Hematopoietic multipotent progenitor cell treated with erythropoietin and hydrocortisone succinate and interleukin-3 and kit ligand, for 17 days (in vitro differentiated cells): ENCODE measurements at places on chromosomes 16 and 17.

GRCh38 chr16:64417711-64418227, 704.1 kb downstream of the CDH11 start:
- no peak for DNase-seq

- no peak for DNase-seq
Observed at GRCh38 chr17:71284032-71284755, 836.6 kb upstream of the SOX9 start.

DNA sequence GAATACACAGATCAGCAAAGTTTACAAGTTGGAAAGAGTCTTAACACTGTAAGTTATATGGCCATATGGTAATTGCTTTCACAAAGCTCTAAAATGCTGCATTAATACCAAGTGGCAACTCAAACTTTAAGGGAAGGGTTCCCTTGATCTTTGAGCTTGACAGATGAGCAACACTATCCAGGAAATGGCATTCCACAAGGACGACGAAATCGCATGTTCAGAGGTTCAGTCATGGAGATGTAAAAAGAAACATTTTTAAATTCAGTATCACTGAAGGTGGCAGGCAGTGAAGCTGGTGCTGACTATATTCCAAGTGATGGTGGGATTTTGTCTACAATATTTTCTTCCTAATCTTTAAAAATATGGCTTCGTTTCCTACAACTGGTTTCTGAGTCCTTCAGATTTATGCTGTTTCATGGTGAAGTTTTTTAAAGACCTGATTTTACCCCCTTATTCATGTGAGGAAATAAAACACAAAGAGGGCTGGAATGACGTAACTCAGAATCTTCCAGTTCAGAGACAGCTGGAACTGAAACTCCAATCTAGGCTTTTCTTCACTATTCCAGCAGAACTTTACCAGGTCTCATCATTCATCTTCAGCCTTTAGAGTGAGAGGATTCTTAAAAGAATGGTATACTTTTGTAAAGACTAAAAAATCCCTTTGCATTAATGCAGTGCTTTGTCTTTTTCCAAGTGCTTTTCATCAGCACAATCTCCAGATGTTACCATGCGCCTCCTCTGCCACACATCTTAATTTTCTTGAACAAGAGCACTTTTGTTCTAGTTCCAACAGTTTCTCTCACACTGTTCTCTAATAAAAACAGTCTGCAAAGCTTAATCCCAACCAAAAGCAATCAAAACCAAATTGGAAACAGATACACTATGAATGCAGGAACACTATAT, 20.2 kb downstream of the CHCT1 start:
- no peak for DNase-seq

DNA sequence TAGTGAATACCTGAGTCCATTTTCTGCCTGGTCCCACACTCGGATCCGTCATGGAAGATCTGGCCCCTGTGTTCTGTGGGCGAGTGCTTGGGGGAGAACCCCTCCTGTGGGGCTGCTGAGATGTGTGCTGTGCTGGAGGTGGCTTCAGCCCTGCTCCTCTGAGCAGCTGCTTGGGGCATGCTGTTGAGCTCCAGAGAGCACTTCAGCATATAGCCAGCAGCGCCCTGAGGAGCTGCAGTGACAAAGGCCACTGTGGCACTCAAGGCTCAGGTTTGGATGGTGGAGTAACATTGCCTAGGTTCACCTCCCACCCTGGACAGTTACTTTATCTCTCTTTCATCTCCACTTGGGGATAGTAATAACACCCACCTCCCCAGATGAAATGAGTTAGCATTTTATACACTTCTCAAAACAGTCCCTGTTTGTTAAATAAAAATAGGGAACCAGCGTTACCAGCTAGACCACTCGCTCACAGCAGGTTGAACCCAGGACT, 75.3 kb downstream of the KSR1 start:
- DNase-seq: no peak

DNA sequence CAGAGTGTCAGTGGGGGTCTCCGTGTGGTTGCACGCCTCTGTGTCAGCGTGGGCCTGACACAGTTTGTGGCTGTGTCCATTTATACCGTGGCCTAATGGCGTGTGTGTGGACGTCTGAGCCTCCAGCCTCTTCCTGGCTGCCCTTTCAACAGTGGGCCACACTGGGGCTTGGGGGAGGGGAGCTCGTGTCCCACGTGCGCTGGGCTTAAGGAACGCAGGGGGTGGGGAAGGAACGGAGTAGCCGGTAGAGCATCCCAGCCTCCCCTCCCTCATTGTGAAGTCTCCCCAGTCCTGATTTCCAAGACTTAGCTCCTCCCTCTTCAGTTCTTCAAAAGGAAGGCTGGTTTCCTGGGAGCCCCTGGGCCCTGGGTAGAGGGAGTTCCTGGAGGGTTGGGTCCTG, 9.5 kb upstream of the HES7 start:
- no peak for DNase-seq

GRCh38 chr17:42901535-42902229, 1.1 kb downstream of the G6PC1 start:
- DNase-seq: no peak

GRCh38 chr16:71185347-71185746, 45.2 kb downstream of the HYDIN start:
- DNase-seq: no peak

- DNase-seq: no peak
Observed at GRCh38 chr17:31649302-31649701, 209.7 kb downstream of the COPRS start.
